Epithelial cell of esophagus (primary cell): ENCODE measurements at places on chromosomes 3 and 15.

DNA sequence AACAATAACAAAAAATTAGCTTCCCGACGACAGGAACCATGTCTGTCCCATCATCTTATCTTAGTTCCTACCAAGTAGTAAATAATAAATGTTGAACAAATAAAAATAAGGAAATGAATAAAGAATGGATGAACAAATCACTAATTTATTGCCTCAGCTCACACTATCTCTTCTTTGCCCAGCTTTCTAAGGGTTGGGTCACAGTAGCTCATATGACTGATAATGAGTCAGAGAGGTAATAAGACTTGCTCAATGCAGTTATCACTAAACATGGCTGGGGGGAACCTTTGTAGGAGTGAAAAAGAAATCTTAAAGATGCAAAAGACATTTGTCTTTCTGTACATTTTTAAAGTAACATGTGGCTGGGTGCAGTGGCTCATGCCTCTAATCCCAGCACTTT, 182.2 kb downstream of the WDR76 start:
- DNase-seq, result peak; percentile 88

DNA sequence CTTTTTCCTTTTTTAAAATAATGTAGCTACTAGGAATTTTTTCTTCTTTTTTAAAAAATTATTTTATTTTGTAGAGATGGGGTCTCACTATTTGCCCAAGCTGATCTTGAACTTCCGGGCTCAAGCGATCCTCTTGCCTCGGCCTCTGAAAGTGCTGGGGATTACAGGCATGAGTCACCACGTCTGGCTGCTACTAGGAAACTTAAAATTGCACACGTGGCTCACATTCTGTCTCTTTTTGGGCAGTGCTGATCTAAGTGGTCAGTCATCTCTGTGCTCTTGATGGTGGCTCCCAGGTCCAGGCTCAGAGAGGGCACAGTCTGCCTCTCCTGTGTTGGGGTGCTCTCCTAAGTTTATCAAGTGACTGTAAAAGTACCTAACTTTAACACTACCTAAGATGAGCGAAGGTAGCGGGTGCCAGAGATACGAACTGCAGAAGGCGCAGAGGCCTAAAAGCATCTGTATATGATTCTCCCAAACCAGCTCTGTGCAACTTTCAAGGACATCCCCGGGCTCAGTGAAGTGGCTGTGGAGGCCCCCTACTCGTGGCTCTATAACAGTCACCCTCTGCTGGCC, 52.9 kb upstream of the SEC13 start:
- peak; percentile 37 for DNase-seq

DNA sequence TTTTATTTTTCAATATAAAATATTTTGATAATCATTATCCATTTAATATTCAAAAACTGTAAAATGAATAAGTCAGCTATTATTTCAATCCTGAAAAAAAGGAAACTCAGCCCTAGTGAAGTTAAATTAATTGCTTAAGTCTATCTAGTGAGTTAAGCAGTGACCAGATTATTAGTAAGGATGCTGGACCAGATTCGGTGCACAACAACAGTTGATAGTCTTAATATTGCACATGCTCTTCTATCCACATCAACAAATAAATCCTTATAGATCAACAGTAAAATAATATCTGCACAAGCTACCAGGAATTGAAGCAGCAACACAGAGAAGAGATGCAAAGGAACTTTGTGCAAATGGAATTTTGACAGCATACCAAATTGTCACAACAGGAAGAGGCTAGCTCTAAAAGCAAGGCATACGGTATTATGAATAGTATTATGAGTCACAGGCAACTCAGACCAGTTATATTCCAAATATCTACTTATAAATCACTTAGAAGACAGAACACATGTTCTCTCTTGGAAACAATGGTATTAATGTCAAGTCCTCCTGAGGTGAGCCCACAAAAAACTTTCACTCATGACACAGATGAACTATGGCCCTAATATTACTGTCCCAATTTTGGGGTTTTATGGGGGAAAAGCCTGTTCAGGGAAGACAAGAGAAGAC, 24.9 kb downstream of the VPS13C start:
- DNase-seq, result peak; percentile 55

- no peak for DNase-seq
Observed at GRCh38 chr3:184648636-184649035, 63.2 kb downstream of the MAGEF1 start.

DNA sequence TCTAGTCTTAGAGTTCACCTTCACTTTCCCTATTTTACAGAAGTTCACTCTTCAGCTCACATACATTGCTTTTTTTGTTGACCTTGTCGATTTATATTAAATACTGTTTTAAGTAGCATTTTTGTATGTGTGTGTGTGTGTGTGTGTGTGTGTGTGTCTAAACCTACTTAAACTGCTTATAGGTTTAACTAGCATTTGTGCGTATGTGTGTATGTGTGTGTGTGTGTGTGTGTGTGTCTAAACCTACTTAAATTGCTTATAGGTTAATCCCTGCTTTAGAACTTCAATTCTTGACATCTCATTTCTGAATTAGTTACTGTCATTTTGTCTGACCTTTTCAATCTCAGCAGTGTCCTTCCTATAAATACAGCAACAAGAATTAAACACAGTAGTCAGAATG, 254.8 kb upstream of the EPHA3 start:
- DNase-seq, result no peak

DNA sequence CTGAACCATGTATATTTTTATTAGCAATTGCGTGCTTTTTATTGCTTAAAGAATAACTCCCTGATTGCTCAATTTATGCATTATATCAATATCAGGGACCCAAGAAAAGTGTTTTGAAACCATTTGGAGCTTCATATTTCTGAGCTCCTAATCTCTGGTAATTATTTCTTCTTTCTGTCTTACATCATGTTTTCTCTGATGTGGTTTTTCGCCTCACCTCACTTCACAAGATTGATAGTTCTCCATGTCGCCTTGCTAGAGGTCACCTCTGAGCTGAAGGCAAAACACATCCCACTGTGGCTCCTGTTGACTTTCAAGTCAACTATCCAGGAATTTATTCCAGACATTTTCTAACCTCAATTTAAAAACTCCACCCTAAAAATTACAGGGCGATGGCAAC, 837.4 kb downstream of the CADM2 start:
- no peak for DNase-seq

- DNase-seq, result no peak
Observed at GRCh38 chr15:66007663-66008262, 138.5 kb downstream of the RAB11A start.

DNA sequence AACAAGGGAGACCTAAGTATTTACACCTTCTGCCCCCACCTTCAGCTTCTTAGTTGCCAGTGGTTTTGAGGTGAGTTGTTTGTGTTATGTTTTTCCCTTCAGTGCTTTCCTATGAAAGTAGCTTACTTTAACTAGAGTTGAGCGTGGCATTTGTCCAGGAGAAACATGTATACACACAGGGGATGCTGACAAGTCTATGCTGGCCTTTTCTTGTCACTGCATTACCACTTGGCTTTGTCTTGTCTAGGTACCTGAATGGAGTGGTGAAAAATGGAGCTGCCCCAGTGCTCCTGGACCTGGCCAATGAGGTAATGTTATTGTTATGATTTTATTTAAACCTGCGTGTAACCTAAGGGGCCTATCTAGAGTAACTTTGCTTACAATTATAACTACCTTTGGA, 74.4 kb downstream of the CDIN1 start:
- peak; percentile 96 for DNase-seq

GRCh38 chr3:96813820-96814650, at the start of gene EPHA6:
TSS of gene EPHA6 (plus strand) at chr3:96814594.
- peak; percentile 57 for DNase-seq

DNA sequence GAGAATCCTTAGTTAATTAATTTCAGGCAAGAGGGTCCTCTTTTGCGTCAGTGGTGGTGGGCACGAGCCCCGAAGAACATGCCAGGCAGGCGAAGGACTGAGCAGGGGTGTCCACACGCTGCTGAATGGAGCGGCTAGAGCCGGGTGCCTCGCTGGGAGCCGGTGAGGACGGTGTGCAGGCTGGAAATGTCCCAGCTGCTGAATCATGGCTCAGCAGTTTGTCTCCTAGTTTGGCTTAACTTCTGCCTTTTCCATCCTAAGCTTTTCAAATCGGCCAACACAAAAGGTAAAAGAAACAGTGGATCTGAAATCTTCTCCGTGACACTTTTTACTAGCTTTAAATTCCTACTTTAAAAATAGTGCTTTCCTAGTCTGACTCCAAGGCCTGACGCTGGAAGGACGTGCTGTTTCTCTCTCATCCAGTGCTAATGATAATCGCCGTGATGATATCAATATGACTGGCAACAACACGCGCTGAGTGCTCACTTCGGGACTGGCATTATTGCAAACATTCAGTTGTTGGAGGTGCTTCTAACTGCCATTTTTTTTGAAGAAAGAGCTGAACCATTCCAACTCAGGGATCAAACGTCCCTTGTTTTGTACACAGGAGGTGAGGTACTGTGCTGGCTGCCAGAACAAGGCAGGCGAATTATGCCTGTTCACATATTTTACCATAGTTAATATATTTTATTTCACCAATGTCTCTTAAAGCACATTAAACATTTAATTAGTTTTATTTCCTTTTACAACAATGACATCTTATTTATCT, 19.8 kb downstream of the PCSK6 start:
- no peak for DNase-seq

- DNase-seq, result no peak
Observed at GRCh38 chr15:84762840-84763572, 14.6 kb downstream of the ZNF592 start.

GRCh38 chr15:77032052-77032646, 37.2 kb downstream of the PSTPIP1 start:
- DNase-seq, result no peak

GRCh38 chr3:154764856-154765640, 315.1 kb upstream of the MME start:
- DNase-seq, result no peak

- no peak for DNase-seq
Observed at GRCh38 chr15:81146466-81146865, 12.4 kb downstream of the CFAP161 start.

- DNase-seq, result peak; percentile 62
Observed at GRCh38 chr15:85620690-85621049, 174.1 kb downstream of the KLHL25 start.

DNA sequence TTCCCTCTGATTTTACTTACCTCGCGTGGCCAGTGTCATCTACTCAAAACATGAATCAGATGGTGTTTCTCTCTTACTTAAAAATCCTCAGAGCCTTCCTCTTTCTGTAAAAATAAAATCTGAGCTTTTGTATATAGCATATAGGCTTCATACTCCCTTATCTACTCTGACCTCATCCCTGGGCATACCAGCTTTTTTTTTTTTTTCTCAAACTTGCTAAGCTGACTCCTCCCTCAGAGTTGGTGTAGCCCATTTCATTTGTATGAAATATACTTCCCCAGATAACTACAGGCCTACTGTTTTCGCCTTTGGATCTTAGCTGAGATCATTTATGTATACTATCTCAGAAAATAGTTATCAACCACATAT, 648.9 kb upstream of the ALCAM start:
- DNase-seq, result no peak

DNA sequence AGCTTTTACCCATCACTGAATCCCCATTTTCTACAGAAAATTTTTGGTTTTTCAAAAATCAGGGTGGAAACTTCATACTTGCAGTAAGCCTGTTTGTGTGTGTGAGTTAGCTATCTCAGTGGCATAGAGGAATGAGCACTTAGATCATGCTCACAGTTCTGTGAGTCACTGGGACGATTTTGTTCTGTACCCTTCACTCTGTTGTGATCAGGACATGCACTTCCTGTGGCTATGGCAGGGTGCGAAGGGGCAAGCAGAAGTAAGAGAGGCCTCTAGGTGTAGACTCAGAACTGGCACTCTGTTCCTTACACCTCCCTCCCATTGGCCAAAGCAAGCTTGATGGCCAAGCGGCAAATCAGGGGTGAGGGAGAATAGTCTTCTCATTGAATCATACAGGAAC, 11.6 kb downstream of the NIPA2 start:
- no peak for DNase-seq

DNA sequence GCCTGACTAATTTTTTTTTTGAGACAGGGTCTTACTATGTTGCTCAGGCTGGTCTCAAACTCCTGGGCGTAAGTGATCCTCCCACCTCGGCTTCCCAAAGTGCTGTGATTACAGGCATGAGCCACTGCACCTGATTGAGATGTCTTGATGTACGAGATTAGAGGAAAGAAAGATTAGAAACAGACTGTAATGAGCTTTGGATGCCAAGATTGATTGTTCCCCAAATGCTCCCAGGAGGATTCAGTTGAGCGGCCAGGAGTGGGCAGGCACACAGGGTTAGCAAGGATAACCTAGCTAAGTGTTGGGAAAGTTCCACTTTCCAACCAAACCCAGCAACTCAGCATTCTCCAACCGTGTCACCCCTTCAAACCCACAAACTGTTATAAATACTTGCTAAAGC, 63.7 kb downstream of the SRGAP3 start:
- no peak for DNase-seq

GRCh38 chr15:80861731-80862170, 82.6 kb downstream of the CEMIP start:
- DNase-seq, result peak; percentile 15

DNA sequence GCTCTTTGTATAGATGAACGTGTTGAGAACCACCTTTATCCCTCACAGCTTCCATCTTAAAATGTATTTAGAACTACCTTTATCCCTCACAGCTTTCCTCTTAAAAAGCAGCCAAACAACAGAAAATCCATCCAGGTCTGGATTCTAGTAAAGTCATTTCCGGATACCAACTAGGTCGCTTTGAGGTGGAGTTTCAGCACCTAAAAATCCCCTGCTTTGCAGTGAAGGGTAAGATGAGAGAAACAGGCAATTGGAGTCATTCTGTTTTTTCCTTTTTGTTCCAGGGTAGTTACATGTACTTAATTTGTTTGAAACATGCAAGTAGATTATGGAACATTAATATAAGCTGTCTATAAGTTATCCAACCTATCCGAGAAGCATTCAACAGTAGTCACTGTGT, 192.0 kb downstream of the UBE2E2 start:
- no peak for DNase-seq

DNA sequence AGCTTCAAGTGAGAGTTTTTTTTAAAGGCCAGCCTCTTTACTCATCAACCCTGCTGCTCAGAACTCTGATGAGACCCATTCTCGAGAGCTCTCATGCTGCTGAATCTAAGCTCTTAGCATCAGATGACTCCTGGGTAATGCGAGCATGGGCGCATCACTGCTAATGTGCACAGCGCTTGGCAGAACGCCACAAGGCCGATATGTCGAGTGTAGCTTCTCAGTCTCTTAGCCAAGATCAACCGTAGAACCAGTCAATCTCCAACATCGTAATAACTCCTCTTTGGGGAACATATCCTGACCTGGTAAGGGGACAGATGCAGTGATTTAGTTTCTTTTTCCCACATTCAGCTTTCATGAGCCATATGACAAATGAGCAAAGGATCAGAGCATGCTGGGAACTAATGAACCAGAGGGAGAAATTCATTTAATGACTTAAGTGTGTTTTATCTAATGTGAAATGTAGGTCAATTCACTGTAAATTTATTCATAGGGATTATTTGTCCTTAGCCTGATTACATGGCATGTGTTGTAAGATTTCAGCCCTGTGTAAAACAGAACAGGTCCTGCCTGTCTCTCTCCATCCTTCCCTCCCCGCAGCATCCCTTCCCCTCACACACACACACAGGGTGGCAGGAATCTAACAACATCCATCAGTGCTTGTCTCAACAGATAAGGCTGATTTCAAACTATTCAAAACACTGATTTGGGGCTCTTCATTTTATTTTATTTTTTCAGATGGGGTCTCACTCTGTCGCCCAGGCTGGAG, 195.4 kb upstream of the C2CD4B start:
- no peak for DNase-seq
